ENCODE measurements at places on chromosomes 11 and 22.

- DNase-seq = no peak
These were observed 54.7 kb upstream of the ALX4 start for GRCh38 chr11:44364596-44364995.

GRCh38 chr22:21965762-21966288 lies 13.2 kb upstream of the PPM1F start:
- no peak for DNase-seq

DNA sequence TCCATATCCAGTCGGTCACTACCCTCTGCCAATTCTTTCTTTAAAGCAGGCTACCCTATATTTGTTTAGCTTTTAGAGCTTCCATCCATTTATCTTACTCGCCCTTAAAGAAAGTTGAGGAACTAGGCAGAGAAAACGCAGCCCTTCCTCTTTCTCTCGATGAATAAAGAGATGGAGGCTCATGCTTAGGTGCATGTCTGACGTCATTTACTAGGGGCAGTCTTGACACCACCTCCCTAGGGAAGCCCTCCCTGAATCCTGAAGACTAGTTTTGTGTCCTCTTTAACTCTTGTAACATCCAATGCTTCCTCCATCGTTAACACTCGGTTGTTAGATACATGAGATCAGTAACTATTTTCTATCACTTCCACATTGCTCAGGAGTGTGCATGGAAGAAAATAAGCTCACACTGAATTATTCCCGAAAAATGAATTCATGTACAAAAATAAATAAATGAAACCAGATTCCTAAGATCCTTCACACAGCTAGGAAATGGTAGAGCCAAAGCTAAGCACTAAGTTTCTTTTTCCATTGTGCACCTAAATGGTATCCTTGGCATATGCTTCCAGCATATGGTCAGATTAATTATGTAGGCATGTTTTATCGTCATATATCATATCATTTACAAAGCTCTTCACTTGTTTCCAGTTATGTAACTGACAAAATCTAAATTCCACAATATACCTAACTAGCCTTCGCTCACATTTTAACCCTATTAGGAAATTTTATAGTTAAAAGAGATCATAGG lies 291.2 kb downstream of the OPCML start:
- no peak for DNase-seq

DNA sequence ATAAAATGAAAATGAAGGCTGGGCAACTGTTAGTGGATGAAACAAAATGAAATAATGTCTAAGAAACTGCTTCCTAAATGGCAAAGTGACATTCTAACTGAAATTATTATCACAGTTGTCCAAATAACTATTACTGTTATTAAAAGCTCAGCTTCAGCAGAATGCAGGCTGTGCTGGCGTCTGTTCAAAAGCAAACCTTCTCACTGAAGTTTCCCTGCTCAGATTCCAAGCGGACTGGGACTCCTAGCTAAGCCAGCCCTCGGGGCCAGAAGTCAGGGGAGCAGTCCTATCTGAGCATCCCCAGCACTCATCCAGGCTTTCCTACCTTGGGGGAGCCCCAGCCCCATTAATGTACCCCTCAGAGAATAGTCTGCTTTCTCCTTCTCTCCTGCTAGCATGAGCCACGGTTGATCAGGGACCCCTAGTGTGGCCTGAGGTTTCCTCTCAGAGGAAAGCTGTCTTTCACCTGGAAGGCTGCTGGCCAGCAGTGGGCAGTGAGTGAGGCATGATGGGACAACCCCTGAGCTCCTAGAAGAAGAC lies 1167.3 kb downstream of the TBC1D22A start:
- DNase-seq = no peak

DNA sequence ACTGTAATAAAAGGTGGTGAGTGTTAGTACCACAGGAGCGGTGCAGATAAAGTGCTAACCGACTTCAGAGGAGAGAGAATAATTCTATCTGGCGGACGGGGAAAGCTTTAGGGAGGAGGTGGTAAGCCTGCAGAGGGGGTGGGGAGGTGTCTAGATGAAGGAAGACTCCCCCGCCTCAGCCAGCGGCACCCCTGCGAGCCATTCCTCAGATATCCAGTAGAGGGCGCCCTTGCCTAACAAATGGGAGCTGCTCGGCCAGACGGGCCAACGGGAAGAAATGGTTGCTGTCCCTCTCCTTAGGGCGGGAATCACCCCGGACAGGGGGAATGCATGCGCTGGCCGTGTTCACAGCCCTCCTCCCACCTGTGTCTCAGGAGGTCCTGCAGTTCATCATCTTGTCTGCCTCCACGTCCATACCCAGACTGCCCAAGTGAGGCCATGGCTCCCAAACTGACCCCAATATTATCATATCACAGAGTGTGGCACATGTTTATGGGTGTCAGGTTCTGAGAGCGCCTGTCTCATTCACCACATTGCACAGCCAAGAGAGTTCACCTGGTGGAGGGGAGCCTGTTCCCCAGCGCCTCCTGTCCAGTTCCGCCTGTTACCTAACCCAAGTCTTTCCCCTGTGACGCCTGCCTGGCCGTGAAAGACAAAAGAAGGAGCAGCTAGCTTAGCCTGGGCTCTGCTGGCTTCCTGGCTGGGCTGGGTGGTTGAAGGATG lies 85.5 kb downstream of the ST3GAL4 start:
- DNase-seq = peak; percentile 18

GRCh38 chr22:41576877-41577276 lies 12.8 kb downstream of the PMM1 start:
- DNase-seq = no peak

DNA sequence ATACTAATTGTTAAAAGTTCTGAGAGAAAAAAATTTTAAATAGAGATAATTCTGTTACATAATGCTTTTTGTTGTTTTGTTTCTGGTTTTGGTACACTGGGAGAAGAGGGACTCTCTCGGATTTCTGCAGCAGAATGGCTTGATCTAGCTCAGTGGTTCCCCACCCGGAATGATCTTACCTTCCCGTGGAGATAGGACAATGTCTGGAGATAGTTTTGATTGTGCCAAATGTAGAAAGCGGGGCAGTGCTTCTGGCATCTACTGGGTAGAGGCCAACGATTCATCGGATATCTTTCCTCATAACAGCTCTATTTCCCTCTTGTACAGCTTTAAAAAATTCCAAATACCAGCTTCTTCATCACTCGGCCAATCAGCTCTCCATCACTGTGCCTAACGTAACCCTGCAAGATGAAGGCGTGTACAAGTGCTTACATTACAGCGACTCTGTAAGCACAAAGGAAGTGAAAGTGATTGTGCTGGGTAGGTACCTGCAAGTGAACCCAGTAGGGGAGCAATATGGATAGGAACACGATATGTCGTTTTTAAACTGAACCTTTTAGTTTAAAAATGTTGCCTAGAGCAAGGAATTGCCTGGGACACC lies 13.2 kb downstream of the CRTAM start:
- no peak for DNase-seq

DNA sequence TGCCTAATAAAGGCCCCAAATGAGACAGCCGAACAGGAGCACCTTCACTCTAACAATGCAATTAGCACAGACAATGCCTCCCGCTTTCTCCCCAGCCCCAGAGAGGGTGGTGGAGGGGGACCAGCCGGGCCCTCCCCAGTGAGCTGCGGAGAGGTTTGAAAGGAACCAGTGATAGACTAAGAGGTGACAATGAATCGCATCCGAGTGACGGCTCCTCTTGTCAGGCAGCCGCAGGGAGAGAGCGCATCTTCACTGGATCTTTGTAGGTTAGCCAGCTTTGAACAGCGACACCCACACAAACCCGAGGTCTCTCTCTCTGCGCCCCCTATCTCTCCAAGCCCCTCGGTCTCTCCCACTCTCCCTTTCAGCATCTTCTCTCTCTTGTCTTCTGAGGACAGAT lies 28.0 kb downstream of the FLRT1 start:
- no peak for DNase-seq

- DNase-seq = no peak
These were observed 401.1 kb downstream of the CTTN start for GRCh38 chr11:70799386-70799785.

DNA sequence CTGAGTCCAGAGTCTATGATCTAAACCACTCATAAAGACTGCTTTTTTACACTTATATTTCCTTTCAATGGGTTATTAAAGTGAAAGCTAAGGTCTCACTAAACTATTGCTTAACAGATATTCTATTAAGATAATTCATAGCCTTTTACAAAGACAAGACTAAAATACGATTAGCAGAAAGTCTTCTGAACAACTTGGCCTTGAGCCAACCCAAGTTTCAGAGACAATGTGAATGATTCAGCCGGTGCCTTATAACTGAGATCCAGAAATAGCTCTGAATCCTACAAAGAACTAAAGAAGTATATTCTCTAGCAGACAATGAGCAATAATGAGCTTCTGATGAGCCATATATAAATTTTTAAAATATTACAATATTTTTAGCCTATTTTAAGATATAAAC lies 41.5 kb upstream of the CARD18 start:
- DNase-seq = no peak

DNA sequence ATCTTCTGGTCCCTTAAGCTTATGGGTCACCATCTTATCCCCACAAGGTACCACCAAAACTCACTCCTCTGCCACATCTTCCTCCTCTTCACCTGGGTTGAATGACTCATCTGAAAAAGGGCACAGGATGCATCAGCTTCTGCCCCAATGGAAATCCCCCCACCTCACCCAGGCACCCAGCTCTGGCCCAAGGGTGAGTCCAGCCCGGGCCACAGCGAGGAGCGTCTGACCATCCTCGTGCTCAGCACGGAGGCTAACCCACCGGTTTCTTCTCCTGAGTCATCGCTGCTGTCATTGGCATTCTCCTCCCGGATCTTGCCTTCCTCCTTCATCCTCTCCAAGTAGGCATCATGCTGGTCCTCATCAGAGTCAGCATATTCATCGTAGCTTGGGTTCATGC lies 5.3 kb upstream of the TNKS1BP1 start:
- no peak for DNase-seq

DNA sequence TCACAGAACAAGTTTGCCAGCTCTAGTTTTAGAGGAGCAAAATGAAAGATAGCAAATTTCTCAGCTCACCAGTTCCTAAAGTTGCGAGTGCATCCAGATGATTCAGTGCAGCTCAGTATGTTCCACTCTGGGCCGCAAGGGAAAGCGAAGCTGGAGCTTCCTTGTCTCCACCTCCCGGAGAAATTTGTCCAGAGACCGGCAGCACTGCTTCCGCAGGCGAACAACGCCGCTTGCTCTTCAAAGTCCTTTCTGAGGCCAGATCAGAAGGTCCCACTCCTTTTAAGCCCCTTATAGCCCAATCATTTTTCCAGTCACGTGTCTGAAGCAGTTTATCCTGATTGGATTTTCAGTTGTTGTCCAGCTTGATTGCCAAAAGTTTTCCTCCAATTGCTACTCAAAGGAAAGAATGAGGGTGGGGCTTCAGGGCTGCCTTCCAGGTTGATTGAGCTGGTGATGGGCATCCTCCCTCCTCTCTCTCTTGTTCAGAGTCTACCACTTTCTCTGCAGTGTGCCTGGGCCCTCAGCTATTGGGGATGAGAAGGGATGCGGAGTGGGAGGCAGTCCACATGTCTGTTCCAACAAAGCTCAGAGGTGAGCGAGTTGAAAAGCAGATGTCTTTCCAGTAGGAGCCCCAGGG lies at the start of gene ZNF280A:
ZNF280A (minus strand) TSS at position 251 of the 637 bp plus-strand sequence. CDS start 4,640 bp downstream, outside the sequence.
- no peak for DNase-seq

DNA sequence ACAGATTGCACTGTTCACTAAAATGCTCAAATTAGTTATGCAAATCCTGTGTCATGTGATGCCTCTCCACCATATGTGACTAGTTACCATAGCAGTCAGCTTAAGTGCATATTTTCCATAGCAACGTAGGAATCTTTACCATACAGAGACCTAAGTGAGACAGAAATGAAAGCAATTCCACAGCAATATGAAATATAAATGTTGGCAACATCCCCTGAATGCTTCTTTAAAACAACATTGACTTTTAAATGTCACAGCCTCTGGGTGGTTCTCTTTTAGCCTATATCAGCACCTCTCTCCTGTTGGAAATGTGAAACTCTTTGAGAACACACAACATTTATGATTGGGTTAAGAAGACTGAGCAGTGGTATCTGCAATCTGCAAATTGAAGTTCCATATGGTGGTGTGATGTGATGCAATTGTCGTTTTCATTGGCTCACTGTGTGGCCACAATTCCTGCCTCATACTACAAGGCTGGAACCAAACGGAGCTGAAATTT lies 814.6 kb downstream of the DLG2 start:
- DNase-seq = no peak

GRCh38 chr22:28627791-28628190 lies 51.8 kb downstream of the TTC28 start:
- no peak for DNase-seq

DNA sequence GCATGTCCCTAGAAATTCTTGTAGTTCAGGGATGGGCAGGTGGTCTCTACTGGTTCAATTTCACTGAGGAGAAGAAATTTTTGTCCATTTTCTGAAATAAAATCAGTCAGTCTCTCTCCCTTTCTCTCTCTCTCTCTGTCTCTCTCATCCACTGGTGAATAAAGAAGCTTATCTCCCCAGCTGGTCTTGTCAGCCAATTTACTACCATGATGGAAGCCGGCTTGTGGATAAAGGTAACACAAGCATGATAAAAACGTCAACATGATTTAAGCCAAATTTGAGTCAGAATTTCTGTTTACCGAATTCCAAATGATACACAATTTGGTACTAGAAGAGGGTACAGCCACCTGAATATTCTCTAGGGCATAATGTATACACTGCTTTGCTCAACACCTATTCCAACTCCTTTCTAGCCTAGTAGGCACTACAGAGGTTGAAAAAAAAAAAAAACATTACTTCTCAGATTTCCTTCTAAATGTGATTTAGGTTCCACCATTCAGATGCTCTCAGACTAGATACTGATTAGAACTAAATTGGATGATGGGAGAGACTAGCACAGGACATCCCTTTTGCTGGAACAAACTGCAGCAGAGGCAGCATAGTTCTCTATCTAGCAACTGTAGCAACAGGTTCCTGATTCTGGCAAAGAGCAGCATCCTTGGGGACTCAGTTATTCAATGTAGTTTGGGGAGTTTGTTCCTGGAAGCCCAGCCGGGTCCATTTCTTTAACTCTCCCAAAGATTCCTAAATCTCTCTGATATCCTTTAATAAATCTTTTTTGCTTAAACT lies 18.8 kb downstream of the PAK1 start:
- DNase-seq = no peak

GRCh38 chr22:44807915-44808690 lies 55.7 kb downstream of the ARHGAP8 start:
- no peak for DNase-seq

DNA sequence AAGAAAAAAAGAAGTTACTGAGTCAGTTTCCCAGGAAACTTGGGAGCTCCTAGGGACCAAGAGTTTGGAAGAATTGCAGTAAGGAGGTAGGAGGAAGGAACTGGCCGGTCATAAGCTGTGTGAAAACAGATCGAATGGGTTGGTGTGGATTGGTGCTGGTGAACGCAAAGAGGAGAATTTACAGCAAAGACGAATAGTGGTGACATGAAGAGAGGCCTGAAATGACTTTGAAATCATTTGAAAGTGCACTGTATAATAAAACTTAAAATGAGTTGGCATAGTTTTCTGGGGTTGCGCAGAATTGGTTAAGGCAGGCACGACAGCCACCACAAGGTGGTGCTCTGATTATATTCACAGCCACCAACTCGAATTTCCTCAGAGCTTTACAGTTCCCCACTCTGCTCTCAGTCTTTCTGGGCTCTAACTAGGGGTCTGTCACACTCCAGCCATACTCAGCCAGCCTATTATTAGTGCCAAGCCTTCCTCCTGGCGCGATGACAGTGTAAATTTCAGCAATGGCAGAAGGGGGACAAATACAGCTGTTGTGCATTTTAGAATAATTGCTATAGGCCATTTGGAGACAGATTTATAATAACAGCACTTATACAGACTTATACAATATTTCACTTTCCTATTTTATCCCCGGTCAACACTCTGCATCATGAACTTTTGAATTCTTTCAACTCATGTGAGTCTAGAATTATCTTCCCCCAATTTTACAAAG lies 8.3 kb upstream of the HTR3B start:
- DNase-seq = no peak

- DNase-seq = no peak
These were observed 58.2 kb downstream of the YAP1 start for GRCh38 chr11:102168481-102168880.

- no peak for DNase-seq
These were observed 6.3 kb downstream of the GRK2 start for GRCh38 chr11:67272327-67273259.

Data from stimulated activated CD8-positive, alpha-beta memory T cell treated with anti-CD3 and anti-CD28 coated beads, Interleukin-4, amount 100 ng/mL, for 4 hours (primary cell).